Temporal lobe (tissue), 4 donors: ENCODE measurements at places on chromosomes 7 and 10. TPM values are rescaled to one million over a fixed set of nuclear protein-coding genes. Genes with fewer than 3 reads are reported as not detected.

SEC31B gene
- total RNA-seq = 4.2 TPM

PDE1C gene
- 21.1 TPM for total RNA-seq

RFC2 gene
- 15.7 TPM for total RNA-seq

MKX gene
- 0.49 TPM for total RNA-seq
